ENCODE measurements at places on chromosomes 6 and 20.

DNA sequence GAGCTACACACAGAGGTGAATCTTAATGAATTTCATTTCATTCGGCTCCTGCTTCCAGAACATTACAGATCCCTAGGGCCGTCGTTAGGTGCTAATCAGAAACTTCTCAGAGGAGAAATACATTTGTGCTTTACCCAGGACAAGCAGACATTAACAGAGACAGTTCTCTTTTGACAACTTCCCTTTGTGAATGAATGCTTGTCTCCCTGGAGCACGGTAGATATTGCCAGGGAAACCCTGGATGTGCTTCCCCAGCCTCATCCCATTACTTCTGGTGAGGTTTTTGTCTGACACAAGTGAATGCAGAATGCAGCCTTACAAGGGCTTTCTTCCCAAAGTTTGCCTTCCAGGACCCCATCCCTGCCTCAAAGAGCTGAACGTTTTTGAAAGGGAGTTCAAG is 105.4 kb downstream of the SYNDIG1 start:
- DNase-seq = no peak

DNA sequence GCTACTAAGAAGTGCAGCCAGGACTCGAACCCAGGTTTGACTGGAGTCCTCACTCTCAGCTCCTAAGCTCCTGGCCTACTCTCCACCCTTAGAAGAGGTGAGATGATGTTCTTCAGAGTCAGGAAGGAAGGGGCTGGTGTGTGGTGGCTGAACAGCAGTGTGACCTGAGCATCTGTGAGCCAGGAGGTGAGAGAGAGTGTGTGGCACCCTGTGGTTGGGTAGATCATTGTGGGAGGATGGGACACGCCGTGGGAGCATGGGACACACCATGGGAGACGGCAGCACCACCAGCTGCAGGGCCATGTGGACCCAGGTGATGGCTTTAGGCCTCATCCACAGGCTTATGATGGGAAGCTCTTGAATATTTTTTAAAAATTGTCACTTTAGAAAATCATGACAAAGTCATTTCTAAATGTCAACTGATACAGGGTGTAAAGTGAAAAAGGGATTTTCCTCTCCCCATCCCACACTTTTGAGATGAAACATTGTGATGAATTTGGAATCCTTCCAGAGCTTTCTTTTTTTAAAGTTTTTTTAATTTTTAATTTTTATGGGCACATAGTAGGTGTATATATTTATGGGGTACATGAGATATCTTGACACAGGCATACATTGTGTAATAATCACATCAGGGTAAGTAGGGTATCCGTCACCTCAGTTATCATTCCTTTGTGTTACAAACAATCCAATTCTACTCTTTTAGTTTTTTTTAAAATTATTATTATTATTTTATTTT is 31.6 kb downstream of the SRC start:
- DNase-seq = peak; percentile 18

GRCh38 chr20:59587570-59587969 is 16.8 kb upstream of the PHACTR3 start:
- DNase-seq = no peak

GRCh38 chr20:21100578-21101452 is 5.3 kb downstream of the LINC00237 start:
- DNase-seq = peak; percentile 25

DNA sequence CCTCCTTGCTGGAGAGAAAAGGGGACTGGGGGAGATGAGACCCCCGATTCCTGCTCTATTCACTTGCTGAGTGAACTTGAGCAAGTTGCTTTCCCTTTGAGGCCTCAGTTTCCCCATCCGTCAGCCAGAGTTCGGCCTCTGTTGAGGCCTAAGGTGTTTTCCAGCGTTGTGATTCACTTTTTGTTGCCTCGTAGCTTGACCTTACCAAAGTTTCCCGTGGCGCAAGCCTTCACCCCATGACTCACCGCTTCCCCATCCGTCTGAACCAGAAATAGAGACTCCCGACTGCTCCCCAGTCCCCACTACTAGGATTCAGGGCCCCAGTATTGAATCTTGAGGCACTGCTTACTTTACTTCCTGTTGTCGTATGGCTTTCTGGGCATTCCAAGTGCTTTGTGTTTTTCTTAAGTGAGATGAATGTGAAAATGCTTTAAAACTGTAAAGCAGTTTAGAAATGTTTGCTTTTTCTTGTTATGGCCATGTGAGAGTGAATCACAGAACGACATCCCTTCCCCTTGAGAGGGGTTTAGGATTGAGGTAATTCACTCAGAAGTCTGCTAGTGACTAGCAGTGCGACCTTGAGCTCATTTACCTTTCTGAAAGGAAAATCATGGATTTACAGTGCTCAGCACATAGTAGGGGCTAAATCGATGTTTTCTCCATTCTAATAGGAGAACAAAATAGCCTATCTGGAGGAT is 1.2 kb downstream of the CHMP4B start:
- peak; percentile 66 for DNase-seq

DNA sequence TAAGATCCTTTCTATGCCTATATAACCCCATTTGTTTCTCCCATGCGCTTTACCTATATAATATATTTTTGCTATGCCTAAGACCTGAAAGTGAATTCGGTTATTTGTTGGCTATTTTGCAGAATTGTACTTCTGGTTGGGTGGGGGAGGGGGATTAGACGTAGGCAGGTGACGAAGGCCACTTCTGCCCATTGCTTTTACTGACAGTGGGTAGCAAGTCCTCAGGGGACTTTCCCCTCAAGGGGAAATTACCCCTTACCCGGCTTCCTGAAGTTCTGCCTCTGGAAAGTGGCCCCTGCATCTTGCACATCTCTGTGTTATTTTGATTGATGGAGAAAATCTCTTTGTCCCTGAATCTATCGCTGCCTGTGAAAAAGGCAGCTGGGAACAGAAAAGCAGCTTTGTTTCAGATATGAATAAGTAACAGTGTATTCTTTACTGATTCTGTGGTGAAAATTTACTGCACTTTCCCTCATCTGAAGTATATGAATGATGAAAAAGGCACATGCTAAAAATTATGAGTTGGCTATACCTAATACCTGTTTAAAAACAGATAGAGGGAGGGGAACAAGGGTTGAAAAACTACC is 133.9 kb downstream of the UTRN start:
- DNase-seq = no peak

DNA sequence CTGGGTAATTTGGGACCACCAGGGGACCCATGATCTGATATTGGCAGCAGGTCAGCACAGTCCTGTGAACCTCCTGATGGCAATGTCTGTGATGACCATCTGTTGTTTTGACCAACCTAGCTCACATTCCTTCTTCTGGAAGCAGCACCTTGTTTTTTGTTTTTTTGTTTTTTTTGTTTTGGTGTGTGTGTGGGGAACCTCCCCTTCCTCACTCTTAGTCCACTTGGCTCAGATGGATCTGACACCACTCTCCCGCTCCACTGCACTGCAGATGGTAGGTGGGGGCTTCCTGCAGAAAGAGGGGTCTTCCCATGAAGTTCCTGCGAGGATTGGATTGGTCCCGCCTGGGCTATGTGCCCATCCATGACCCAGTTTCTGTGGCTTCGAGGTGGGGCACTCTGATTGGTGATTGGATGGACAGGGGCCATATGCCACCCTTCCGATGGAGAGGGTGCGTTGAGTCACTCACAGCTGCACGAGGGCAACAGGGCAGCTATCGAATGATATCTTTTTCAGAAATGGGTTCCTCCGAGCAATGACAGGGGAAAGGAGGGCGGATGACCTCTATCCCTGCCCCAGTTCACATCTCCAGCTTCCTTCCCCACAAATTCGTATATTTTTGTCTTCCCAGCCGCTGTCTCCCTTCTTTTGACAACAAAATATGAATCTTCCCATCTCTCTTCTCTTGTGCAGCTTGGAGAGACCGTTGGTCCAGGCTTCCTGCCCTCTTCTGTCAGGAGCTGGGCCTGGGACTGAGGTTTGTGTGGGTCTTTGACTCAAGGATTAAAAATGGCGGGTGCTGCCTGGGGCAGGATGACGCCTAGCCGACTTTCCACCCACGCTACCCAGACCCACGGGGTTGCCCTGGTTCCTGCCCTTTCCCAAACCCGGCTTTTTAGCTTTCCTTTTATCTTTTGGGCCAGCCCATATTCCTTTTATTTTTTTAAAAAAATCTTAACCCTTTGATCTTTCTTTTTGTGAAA is 132.1 kb upstream of the KCNG1 start:
- DNase-seq = no peak

All from activated naive CD8-positive, alpha-beta T cell treated with anti-CD3 and anti-CD28 coated beads, Interleukin-2, amount 50 U/mL, for 24 hours (primary cell).